ENCODE measurements at places on chromosomes 2 and 18.

GRCh38 chr2:150247481-150247880 is 240.0 kb downstream of the RND3 start:
- no peaks in the 10 kb centered on the region for H3K27me3 ChIP-seq
- H3K36me3 ChIP-seq: no peaks in the 10 kb centered on the region
- H3K4me3 ChIP-seq: no peak overlapping the region
- no peak overlapping the region for H3K27ac ChIP-seq
- DNase-seq: no peak

DNA sequence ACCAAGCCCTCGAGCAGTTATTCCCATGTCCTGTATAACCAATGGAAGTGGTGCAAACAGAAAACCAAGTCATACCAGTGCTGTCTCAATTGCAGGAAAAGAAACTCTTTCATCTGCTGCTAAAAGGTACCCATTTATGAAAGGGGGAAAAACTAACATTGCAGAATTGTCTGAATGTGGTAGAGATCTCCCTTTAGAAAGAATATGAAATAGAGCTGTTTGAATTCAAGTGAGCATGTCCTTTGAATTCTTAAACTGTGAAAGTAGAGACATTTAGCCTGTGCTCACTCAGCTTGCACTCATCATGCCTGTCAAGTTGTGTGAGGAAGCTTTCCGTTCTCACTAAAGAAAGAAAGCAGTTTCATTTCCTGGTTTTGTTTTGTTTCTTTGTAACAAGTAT is 87.4 kb downstream of the EML4 start:
- DNase-seq: no peak
- no peaks in the 10 kb centered on the region for H3K27me3 ChIP-seq
- peak overlapping the region; percentile 61 for H3K27ac ChIP-seq
- H3K4me1 ChIP-seq: peaks cover 37% of the 10 kb centered on the region

GRCh38 chr2:136376211-136376610 is 258.3 kb upstream of the CXCR4 start:
- H3K4me1 ChIP-seq: peaks cover 54% of the 10 kb centered on the region
- no peak overlapping the region for H3K4me3 ChIP-seq
- peak overlapping the region; percentile 97 for H3K27ac ChIP-seq
- H3K27me3 ChIP-seq: no peaks in the 10 kb centered on the region
- peaks cover 11% of the 10 kb centered on the region for H3K36me3 ChIP-seq
- no peak for DNase-seq

- no peaks in the 10 kb centered on the region for H3K27me3 ChIP-seq
- H3K36me3 ChIP-seq: peaks cover 28% of the 10 kb centered on the region
- H3K4me3 ChIP-seq: peak overlapping the region; percentile 96
- peaks cover 49% of the 10 kb centered on the region for H3K4me1 ChIP-seq
Observed at GRCh38 chr2:200962811-200963123, 693 bp downstream of the ORC2 start.

DNA sequence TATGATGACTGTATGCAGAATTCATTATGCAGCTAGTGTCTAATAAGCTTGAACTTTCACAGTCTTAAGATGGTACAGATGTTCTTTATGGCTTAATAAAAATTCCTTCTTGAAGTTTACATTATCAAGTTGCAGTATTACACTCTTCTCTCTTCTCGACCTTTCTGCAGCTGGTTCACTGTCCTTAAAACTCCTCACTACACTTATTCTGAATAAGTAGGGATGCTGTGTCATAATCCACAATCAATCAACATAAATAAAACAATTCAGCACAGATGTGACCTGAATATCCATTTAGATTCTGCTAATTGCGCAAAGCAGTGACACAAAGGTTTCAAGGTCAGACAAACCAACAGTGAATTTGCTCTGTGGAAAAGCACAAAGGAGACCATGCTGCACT is 356.8 kb downstream of the SUCLG1 start:
- H3K4me3 ChIP-seq: no peak overlapping the region
- DNase-seq: no peak
- H3K36me3 ChIP-seq: no peaks in the 10 kb centered on the region
- H3K27ac ChIP-seq: no peak overlapping the region
- no peaks in the 10 kb centered on the region for H3K4me1 ChIP-seq

DNA sequence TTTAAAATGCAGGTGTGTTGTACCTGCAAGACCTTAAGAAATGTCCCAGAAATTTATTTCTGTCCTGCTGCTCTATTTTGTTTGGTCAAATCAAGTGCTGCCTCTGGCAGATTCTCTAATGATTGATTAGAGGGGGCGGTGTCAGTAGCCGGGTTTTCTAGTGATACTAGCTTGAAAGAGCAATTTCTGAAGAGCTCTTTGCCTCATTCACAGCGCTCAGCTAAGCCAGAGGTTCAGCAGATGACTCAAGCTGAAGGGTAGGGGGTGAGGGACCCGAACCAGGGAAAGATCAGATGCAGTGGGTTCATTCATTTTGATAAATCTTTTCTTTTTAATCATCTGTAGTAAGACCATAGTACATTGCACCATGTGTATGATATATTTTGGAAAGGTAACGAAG is 15.0 kb downstream of the ZBTB7C start:
- DNase-seq: no peak
- no peaks in the 10 kb centered on the region for H3K4me1 ChIP-seq
- peaks cover 67% of the 10 kb centered on the region for H3K27me3 ChIP-seq
- no peak overlapping the region for H3K4me3 ChIP-seq
- H3K27ac ChIP-seq: no peak overlapping the region

GRCh38 chr2:11753452-11753885 is 7.0 kb downstream of the LPIN1 start:
- H3K4me1 ChIP-seq: peaks cover 75% of the 10 kb centered on the region
- peak overlapping the region; percentile 74 for H3K4me3 ChIP-seq
- no peak for DNase-seq
- H3K27me3 ChIP-seq: no peaks in the 10 kb centered on the region
- peaks cover 21% of the 10 kb centered on the region for H3K36me3 ChIP-seq

- no peaks in the 10 kb centered on the region for H3K36me3 ChIP-seq
- DNase-seq: no peak
- no peak overlapping the region for H3K4me3 ChIP-seq
- H3K4me1 ChIP-seq: no peaks in the 10 kb centered on the region
- H3K27ac ChIP-seq: no peak overlapping the region
Observed at GRCh38 chr2:104638190-104638858, 215.6 kb upstream of the POU3F3 start.

- H3K27me3 ChIP-seq: peaks cover 3% of the 10 kb centered on the region
- H3K36me3 ChIP-seq: no peaks in the 10 kb centered on the region
- H3K4me3 ChIP-seq: no peak overlapping the region
- no peak overlapping the region for H3K27ac ChIP-seq
- H3K4me1 ChIP-seq: no peaks in the 10 kb centered on the region
Observed at GRCh38 chr2:236673823-236674185, 104.2 kb downstream of the ACKR3 start.

DNA sequence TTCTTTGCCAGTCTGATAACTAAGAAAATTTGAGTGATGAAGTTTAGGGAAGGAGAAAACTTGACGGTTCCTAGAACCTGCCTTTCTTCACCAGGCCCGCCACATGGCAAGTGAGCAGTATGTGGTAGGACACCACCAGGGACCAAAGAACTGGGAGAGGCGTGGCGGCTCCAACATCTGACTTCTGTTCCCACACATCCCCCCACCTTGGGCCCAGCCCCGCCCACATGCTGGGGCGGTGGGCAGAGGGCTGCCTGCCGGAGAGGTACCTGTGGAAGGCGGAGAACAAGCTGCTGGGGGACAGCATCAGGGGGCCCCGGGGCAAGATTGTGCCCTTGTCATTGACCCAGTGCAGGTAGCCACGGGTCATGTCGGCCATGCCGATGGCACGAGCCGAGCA is 75.0 kb downstream of the EMILIN2 start:
- DNase-seq: no peak
- no peaks in the 10 kb centered on the region for H3K27me3 ChIP-seq
- H3K4me3 ChIP-seq: no peak overlapping the region
- H3K36me3 ChIP-seq: peaks cover 91% of the 10 kb centered on the region
- peaks cover 10% of the 10 kb centered on the region for H3K4me1 ChIP-seq

- no peaks in the 10 kb centered on the region for H3K36me3 ChIP-seq
- no peak overlapping the region for H3K4me3 ChIP-seq
- no peak overlapping the region for H3K27ac ChIP-seq
Observed at GRCh38 chr2:186209532-186209931, 276.5 kb upstream of the ZC3H15 start.

DNA sequence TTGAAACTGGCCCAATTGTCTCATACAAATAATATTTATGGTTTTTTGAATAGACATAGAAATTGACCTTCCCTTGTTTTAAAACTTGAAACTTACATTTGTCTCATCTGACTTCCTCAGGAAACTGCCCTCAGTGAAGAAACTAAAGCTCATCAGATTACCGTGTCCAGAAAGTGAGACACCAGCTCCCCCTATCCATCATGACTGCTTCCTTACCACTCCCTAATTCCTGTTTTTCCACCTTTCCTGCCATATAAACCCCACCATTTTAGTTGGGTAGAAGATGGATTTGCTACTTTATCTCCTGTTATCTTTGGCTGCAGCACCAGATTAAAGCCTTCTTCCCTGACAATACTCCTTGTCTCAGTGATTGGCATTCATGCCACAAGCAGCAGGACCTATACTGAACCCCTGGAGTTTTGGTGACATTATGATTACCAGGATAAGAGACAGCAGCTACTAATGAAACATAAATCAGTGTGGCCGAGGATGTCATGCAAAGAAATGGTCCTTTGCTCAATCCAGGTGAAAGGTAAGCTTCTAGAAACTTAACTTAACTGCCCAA is 1627.6 kb upstream of the ZEB2 start:
- no peaks in the 10 kb centered on the region for H3K27me3 ChIP-seq
- no peaks in the 10 kb centered on the region for H3K4me1 ChIP-seq
- H3K4me3 ChIP-seq: no peak overlapping the region
- no peak for DNase-seq

DNA sequence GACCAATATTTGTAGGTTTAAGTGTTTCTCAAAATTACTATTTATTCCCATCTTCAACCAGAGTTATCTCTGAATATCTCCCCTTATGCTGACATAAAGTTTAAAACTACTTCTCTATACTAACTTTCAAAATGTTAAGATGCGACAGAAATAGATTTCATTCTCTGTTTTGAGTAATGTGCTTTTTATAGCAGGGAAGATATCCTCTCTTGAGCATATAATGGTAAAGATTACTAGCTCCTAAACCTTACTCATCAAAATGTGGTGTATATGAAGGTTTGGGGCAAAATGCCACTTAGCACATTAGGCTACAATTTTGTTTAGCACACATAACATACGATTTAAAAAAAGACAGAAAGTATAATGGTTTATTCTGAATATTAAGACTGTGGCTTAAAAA is 54.4 kb downstream of the CWC22 start:
- H3K36me3 ChIP-seq: peaks cover 65% of the 10 kb centered on the region
- no peak overlapping the region for H3K27ac ChIP-seq
- DNase-seq: no peak

- no peaks in the 10 kb centered on the region for H3K27me3 ChIP-seq
- H3K4me3 ChIP-seq: no peak overlapping the region
- H3K27ac ChIP-seq: no peak overlapping the region
- H3K4me1 ChIP-seq: no peaks in the 10 kb centered on the region
- DNase-seq: no peak
- H3K36me3 ChIP-seq: no peaks in the 10 kb centered on the region
Observed at GRCh38 chr2:163389838-163390237, 346.0 kb downstream of the FIGN start.

DNA sequence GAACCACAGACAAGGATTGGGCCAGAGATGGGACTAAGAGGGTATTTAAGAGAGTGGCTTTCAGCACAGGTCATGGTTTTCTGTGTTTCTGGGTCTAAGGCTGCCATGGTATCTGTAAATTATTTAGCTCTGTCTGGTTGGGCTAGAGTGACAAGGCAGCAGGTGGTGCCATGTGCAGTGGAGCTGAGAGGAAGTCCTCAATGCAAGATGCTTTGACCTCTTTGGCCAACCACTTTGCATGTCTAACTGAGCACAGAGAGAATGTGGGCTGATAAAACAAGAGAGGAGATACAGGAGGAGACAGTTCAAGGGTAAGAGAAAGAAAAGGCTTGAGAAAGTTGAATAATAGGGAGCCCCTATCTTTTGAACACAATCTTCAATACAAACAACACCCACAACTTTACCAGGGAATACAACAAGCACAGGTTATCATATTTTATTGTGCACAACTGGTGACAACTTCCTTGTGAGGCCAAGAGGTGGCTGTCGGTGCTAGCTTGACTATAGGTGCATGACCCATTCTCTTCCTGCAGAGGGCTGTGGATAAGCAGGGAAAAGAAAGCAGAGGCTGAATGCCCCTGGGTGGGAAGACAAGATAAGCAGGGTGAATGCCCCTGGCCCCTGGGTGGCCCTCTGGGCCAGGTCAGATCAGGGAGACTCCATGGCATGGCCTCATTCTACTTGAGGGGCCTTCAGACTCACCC is 12.3 kb downstream of the FLACC1 start:
- H3K27me3 ChIP-seq: no peaks in the 10 kb centered on the region
- no peak overlapping the region for H3K4me3 ChIP-seq
- H3K27ac ChIP-seq: no peak overlapping the region
- peaks cover 33% of the 10 kb centered on the region for H3K4me1 ChIP-seq
- peaks cover 37% of the 10 kb centered on the region for H3K36me3 ChIP-seq
- DNase-seq: no peak

- no peak overlapping the region for H3K4me3 ChIP-seq
- DNase-seq: no peak
- H3K27ac ChIP-seq: no peak overlapping the region
Observed at GRCh38 chr18:34802959-34803358, 92.9 kb downstream of the DTNA start.

Data from activated T-helper 2 cell treated with anti-CD3 and anti-CD28 coated beads, Interferon-gamma antibody, Interleukin-2, Interleukin-4, amounts not matched to agents 10 μg/mL and 5 μg/mL and 100 μg/mL, durations not matched to agents 14 hours and 24 hours and 36 hours (primary cell).